ENCODE measurements at places on chromosomes 5 and 9.

DNA sequence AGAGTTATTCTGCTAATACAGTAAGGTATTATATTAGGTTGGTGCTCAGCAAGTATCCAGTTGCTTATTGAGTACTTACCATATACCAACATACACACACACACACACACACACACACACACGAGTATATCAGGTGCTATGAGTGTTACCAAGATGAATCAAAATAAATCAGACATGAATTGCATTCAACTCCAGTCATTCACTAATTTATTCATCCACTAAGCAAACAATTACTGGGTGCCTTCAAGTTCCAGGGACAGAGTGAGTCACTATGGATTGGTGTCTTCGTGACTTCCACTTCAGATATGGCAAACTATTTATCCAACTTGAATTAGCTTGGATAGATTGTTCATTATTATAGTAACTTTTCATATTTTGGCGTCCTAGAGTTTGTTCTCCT lies 140.7 kb upstream of the SLC44A1 start:
- no peak for DNase-seq

DNA sequence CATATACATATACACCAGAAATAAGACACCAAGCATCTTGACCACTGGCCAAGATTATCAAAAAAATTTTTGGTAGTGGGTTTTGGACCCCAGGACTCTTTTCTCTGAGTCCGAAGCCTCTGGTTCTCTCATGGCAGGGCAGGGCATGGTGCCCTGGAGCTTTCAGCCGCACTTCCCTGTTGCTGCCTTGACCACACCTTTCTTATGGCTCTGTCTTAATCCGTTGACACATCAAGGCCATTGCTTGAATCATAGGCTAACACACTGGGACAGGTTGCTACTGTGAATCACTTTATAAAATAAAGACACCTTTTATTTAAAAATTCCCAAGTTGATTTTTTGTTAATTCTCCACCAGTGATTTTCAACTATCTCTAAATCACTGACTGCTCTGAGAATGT lies 45.4 kb upstream of the CAST start:
- no peak for DNase-seq

DNA sequence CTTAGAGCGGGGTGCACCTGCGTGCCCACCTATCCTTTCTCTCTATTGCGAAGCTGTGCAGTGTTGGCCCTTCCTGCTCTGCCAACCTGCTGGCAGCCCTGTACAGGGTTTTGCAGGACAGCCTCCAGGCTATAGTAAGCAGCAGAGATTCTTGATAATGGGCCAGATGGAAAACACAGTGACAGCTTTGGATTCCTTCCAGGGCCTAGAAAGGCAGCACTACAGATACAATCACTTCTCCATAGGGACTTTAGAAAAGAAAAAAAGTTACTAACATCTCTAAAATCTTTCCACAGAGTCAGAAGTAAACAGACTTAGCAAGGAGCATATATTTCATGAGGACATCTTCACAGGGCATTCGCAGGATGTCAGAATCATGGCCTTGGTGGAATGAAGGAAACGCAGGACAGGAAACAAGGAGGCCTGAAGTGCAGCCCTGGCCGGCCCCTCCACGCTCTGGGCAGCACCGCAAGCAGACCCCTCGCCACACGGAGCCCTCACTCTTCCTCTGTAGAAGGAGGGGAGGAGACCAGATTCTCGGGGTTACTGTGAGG lies 172.1 kb upstream of the GAS1 start:
- DNase-seq = no peak

DNA sequence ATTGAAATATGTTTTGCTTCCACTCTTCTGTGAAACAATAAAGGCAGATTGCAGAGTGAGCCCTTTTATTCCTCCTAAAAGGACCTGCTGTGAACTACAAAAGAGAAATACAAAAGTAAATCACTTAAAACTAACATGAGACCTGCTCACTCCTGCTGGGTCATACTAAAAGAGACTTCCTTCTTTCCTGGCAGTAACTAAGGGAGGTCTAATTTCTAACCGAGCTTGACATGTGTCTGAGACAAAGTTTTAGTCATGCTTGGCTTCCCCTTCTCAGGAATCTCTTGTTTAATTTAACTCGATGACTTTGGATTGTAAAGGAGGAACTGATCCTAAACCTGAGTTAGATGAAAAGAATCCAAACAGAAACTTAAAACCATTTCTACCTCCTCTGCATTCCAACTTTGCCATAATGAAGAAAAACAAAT lies 86.4 kb upstream of the CDH6 start:
- peak; percentile 84 for DNase-seq

DNA sequence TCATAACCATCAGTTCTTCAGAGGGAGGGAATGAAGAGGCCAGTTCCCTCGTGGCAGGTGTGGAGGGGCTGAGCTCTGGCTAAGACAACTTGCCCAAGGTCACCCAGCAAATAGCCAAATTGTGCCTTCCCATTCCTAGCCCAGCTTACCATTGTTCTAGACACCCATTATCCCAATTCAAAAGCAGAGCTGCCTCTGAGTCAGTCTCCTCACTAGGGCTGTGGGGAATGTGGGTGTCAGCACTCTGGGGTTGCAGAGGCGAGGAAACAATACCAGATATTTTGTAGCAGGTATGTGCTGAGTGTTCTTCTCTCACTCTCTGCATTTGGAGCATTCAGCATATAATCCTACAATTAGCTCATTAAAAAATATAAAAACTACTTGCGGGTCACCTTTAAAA lies 270.8 kb downstream of the PSAT1 start:
- DNase-seq = no peak

DNA sequence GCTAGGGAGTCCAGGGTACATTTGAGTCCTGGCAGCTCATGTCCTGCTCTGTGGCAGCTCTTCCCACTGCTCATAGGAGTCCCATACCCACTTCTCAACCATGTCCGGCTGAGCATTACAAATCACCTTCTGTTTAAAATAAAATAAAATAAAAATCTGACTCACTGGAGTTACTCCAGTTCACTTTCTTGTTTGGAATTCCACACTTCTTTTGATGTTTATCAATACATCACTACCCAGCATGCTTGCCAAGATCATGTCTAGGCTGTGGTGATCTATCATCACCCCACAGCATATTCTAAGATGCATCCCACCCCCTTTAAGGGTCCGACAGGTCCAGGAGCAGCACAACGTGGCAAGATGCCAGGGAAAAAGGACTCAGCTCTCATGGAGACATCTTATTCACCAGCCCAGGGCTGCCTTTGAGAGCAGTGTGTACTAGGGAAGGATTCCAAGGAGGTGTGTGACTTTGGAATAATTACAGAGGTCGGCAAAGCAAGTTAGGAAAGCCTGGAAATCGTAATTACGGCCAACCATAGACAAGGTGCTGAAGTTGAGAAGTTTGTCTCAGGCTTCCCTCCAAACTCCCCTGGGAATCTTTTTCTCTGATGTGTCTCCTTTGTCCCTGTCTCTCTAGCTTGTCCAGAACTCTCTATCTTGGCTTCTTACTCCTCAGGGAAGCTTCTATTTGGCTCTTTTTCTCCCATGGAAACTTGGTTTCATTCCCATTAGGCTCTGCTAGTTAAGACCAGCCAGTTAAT lies 111.4 kb upstream of the SLC1A3 start:
- DNase-seq = no peak

DNA sequence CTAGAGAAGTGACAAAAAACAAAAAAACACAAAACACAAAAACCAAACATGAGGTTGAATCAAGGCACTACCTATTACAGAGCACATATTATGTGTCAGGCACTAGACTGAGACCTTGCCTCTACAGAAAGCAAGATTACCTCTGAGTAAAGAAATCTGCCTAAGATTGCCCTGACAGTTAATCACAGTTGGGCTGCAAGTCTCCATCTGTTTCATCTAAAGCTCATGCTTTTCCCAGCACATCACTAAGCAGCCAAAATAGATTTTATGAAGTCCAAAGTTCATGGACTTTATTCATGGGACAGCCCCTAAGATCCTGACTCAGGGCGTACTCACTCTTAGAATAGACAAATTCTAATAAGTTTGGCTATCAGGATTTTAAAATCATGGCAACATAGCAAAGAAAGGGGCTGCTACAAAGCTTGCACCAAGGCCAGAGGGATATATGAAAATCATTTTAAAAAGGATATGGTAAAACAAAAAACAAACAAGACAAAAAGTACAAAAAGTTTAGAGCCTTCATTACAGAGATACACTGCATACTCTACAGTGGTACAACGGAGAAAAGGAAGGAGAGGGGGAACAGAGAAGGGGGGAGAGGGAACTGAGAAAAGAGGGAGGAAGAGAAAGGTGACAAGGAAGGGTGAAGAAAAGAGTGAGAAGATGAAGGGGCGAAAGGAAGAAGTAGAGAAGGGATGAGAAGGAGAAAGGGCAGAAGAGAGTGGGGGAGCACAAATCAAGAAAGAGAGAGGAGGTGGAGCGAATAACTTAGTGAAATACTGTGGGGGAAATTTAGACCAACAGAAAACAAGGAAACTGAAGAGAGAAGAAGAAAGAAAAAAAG lies 58.2 kb downstream of the RICTOR start:
- DNase-seq = no peak

DNA sequence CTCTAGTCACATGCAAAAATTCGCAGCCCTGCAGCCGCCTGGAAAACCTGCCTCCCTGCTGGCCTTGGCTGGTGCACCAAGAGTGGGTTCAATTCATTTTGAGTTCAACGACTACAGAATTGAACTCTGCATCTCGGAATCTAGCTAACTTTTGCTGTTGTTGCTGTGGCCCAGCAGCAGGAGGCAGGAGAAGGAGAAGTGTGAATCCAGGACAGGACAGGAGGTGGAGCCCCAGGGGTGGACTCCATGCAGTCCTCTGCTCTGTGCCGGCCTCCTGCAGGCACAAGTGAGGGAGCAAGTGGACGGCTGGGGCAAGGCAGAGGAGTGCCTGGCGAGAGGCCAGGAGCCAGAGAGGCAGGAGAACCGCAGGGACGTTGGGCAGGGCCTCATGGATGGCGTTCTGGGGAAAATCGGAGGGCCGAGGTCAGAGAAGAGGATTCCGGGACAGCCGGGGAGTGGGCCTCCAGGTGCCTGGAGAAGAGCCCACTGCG lies 214.2 kb downstream of the FANCC start:
- DNase-seq = no peak

DNA sequence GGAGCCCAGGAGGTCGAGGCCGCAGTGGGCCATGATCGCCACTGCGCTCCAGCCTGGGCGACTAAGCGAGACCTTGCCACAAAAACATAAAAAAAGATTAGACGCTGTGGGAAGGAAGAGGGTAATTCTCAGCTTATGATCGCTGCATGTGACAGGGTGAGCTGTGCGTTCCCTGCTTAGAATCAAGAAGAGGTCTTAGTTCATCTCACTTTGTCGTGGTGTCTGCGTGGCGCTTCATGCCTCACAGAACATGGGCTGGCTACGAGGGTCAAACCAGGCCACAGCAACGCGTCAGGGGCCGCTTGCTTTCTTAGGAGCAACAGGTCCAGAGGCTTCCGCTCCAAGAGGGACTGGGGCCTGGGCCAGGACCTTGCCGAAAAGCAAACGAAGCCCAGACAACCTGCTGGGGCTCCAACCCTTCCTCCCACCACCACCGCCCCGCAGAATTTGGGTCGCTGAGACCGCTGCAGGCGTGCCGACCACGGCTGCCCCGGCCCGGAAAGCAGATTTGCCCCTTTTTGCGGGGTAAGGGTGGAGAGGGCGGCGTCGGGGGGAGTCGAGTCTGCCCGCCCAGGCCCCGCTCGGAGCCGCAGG lies 10.0 kb upstream of the GRIN1 start:
- DNase-seq = no peak

- no peak for DNase-seq
Measured at GRCh38 chr9:116685166-116685565, 1.9 kb upstream of the TRIM32 start.

DNA sequence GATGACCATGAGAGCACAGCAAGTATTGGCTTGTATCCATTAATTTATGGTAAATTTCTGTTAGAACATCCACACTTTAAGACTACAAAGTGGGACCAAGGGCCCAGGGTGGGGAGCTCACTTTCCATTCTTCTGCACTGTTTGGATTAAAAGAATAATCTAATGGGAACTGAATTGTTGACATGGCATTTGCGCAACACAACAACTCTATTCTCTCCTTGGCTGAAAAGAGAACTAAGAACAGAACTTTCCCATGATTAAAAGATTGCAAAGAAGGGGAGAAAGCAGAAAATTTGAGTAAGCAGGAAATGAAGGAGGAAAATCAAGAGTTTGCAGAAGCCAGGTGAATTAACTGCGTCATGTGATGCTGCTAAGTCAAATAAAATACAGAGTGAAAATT lies 143.4 kb downstream of the HINT1 start:
- DNase-seq = no peak

DNA sequence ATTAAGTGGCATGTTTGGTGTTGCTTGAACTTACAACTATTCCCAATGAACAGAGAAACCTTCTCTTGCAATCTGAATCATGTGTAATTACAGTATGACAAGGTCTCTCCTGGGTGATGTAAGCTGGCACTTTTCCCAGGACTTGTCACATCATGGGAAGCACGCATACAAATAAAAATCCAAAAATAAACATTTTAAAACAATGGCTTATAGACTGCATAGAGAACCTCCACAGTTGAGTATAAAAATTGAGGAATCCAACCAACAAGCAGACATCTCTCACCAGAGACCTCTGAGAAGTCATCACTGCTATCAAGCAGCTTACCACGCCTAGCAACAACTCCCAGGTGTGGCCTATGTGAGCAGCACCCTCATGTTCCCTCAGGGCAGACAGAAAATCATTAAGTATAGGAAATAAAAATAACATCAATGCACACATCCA lies 3.9 kb downstream of the MLLT3 start:
- peak; percentile 88 for DNase-seq

- no peak for DNase-seq
Measured at GRCh38 chr5:148882332-148882731, 55.9 kb downstream of the ADRB2 start.

DNA sequence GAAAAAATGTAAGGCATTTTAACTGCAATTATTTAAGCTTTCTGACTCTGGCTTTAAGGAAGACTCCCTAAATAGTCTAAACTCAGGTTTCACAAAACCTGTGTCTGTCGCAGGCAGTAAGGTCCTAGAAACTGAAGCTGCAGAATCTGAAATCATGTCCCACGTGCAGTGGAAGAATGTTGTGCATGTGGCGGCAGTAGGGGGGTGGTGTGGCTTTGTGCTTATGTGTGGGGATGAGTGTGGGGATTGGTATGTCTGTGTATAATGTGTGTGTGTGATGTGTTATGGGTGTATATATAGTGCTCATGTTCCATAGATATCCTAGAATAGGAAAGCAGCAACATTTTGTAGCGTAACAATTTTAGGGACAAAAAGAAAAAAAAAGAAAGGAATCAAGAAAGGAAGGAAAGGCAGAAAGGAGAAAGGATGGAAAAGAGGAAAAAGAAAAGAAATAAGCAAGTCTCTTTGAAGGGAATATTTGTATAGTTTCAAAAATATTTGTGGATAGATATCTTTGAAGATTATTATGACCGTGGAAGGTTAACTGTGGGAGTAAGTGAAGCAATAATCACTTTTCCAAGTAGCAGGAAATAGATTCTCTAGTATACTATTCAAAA lies 6.6 kb downstream of the ANKDD1B start:
- DNase-seq = no peak

- DNase-seq = no peak
Measured at GRCh38 chr9:2991292-2991691, 147.4 kb upstream of the PUM3 start.

DNA sequence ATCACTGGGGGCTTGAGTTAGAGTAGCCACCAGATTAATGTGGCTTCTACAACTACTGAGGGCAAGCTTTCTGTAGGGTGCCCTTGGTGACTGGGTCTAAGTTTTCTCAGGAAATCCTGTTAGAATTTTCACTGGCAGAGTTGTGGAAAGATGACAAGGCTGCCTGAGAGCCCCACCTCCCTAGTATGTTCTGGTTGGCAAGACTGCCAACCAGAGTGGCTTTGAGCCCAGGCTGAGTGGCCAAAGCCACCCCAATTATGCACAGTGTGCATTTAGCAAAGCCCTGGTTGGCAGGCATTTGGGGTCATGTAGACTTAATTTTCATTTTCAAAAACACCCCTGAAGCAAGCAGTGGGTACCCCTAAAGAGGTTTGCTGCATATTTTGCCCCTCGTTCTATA lies 136.7 kb upstream of the HAPLN1 start:
- DNase-seq = no peak
